ENCODE measurements at places on chromosomes 1 and 21.

- DNase-seq = no peak
Observed at GRCh38 chr1:20008391-20008841, 29.0 kb upstream of the PLA2G2A start.

DNA sequence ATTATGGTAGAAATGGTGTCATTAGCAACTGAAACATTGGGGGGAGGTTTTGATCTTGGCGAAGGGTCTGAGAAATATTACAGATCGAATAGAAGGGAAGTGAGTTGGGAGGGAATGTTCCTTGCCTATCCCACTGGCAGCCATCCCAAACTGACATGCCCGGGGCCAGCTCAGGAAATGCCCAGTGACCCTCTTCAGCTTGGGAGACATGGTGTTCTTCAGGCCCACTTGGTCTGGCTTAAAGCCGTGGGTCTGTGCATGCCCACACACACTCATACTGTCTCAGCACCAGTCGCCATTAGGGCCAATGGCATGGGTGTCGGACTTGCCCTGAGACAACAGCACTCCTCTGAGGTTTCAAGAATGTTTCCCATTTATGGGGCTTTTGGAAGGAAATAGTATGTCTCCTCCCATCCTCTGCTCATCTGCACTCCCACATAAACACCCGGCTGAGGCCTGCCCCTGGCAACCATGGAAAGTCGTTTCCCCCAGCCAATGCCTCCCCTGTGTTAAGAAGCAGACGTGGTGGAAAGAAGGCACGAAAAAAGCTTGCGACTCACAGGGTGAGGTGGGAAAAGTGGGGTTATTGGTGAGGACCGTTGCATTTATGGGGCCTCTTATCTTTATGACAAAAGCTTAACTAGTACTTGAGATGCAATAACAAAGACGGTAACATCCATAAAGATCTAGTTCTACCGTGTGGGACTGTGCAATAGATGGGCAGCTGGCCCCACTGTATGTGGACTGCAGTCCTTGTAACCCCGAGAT, 2.0 kb downstream of the RNF186 start:
- no peak for DNase-seq

DNA sequence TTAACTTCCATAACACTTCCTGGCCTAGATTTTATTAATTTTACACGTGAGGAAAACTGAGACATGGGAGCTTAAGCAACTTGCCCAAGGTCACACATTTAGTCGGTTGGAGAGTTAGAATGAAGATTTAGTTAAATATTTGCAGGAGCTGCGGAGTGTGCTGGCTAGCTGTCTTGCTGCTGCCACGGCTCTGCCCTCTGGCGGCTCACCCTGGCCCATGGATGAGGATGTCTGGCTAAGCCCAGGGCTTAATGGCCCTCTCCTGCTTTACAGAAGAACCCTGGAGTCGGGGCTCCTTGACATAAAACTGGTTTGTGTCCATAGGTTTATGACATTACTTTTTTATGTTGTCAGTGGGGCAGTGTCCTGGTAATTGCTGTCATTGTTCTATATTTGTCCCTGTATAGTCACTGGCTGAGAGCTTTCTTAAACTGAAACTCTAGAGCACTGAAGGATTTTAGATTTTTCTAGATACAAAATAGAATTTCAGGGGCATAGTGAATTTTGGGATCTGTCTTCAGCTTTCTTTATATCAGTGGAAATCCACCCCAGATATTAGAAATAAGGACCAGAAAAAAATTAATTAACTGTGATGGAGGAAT, 88.9 kb upstream of the WLS start:
- peak; percentile 27 for DNase-seq

- no peak for DNase-seq
Observed at GRCh38 chr1:28176492-28177470, at the start of gene PTAFR. PTAFR (minus strand) TSS chr1:28176690; CDS start chr1:28151021, 25,669 bp downstream.

DNA sequence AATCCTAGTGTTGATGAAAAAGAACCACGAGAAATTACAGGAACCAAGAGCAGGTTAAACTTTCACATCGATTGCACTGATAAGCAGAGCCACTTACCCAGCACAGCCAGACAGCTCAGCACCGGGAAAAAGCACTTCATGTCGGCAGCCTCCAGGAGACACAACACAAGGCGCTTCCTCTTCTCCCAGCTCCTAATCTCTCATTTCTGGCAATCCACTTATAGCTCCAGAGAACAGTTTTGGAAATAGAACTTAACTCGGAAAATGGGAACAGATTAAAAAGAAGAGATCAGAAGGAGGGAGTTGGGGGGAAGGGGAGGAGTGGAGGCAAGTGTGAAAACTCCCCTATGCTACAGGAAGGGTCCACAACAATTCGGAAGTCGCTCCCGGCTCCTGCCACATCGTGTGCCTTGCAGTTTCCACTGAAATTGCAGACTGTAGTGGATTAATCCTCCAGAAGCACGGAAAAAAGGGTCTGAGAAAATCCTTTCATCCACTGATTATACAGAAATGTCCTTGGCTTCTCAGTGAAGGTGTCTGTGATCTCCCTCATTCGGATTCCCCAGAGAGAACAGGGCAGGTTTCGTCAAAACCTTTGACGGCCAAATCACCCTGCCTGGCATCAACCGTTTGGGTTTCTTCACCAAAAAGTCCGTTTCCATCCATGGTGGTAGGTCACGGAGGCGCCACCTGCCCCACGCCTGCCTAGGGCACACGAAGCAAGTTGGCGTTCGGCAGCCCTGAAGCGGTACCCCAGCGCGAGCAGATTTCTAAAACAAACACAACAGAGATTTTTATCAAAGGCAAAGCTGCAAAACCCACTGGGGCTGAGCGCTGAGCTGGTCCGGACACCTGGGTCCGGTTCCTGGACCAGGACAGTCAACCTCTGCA, 1.1 kb downstream of the IGSF3 start:
- DNase-seq = no peak

GRCh38 chr1:108826081-108826635, 30.7 kb downstream of the AKNAD1 start:
- no peak for DNase-seq

DNA sequence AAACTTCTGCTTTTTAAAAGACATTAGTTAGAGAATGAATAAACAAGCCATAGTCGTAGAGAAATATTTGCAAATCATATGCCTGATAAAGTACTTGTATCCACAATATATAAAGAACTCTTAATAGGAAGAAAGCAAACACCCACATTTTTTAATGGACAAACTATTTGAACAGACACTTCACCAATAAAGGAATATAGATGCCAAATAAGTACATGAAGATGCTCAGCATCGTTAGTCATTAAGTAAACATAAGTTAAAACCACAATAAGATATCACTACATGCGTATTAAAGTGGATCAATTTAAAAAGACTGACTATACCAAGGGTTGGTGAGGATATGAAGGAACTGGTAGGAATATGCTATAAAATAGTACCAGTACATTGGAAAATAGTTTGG, 142.3 kb upstream of the ZC3H11B start:
- no peak for DNase-seq

All from neuronal stem cell (in vitro differentiated cells).